ENCODE measurements at places on chromosomes 5 and 9. TPM values are rescaled to one million over a fixed set of nuclear protein-coding genes. Genes with fewer than 3 reads are reported as not detected.
A peak's percentile ranks its signal among the peaks of the same experiment; 100 is the strongest.

TYRP1 gene
- total RNA-seq: not detected

SLC45A2 gene
- not detected for total RNA-seq

SLC34A1 gene
- 0.13 TPM for total RNA-seq

OR1Q1 gene
- total RNA-seq: not detected

CEL gene
- 0.28 TPM for total RNA-seq

SLC12A2 gene
- total RNA-seq: 12.4 TPM

PIP5KL1 gene
- 2.1 TPM for total RNA-seq

ACTBL2 gene
- not detected for total RNA-seq

TNFSF15 gene
- 0.07 TPM for total RNA-seq

LRRC70 gene
- 0.43 TPM for total RNA-seq

PHF24 gene
- not detected for total RNA-seq

SLC36A2 gene
- total RNA-seq: not detected

DNA sequence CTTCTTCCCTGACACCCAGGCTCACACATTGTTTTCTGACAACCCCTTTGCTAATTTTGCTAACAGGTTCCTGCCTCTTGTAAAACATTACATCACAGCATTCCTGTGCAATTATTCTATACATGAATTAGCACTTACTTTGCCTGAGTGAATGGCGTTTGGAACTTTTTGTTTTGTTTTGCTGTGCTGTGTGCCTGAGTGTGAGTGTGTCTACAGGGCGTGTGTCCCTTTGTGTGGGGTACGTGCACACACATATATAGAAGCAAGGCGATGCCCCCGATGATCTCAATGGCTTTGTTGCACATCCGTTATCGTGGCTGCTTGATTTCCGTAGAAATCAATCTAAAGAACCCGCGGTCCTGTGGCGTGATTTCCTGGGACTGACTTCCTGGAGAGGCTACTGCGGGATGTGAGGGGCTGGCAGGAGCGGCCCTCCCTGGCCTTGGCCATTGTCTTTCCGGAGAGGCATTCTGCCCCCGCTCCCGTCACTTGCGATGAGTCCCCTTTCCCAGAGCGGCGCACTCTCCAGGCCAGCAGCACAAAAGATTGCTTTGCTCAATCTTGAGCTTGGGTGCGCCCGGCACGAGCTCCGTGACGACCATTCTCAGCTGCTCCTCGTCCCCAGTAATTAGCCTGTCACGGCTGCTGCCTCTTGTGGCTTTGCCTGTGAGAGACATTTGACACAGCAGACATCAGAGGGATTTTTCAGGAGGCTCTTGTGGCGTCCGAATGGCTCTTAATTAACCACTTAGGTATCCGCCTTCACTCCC lies 398.1 kb upstream of the IRX1 start:
- H3K27ac ChIP-seq: no peak overlapping the region
- no peaks in the 10 kb centered on the region for H3K36me3 ChIP-seq
- H3K4me1 ChIP-seq: no peaks in the 10 kb centered on the region
- H3K4me3 ChIP-seq: no peak overlapping the region
- no peak for DNase-seq

GRCh38 chr5:110865400-110866094 lies 126.7 kb downstream of the SLC25A46 start:
- H3K27ac ChIP-seq: no peak overlapping the region
- no peaks in the 10 kb centered on the region for H3K27me3 ChIP-seq
- no peaks in the 10 kb centered on the region for H3K36me3 ChIP-seq
- H3K4me1 ChIP-seq: no peaks in the 10 kb centered on the region
- DNase-seq: no peak
- H3K4me3 ChIP-seq: no peak overlapping the region

DNA sequence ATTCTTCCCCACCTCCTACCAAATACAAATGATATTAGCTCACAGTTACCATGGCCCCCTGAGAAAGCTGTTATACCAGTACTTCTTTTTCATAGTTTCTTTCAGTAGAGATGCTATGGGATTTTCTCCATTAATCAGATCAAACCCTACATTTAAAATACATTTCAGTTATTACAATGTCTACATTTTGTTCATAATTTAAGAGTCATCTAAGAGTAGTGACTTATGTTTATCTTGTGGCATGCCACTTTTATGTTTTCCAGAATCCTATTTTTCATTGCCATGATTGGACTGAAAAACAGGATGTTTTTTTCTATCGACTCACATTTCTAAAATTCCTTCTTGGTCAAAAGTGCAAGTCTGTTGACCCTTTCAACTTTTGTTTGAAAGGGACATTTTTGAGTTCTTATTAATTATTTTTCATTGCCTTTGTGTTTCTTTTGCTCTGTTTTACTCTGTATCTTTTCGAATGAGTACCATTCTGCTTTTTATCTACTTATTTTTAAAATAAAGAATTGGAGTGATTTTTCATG lies 77.4 kb upstream of the ANXA1 start:
- H3K36me3 ChIP-seq: no peaks in the 10 kb centered on the region
- H3K4me1 ChIP-seq: no peaks in the 10 kb centered on the region
- H3K27me3 ChIP-seq: no peaks in the 10 kb centered on the region
- no peak for DNase-seq
- H3K4me3 ChIP-seq: no peak overlapping the region

- H3K36me3 ChIP-seq: peaks cover 3% of the 10 kb centered on the region
- H3K4me3 ChIP-seq: peak overlapping the region; percentile 43
- peaks cover 66% of the 10 kb centered on the region for H3K4me1 ChIP-seq
- peak overlapping the region; percentile 93 for H3K27ac ChIP-seq
These were observed 11.1 kb downstream of the TTC39B start for GRCh38 chr9:15295761-15296405.

- peaks cover 20% of the 10 kb centered on the region for H3K4me1 ChIP-seq
- no peak overlapping the region for H3K27ac ChIP-seq
- no peak overlapping the region for H3K4me3 ChIP-seq
- DNase-seq: no peak
- H3K27me3 ChIP-seq: peaks cover 29% of the 10 kb centered on the region
- H3K36me3 ChIP-seq: no peaks in the 10 kb centered on the region
These were observed 87.0 kb downstream of the WNK2 start for GRCh38 chr9:93270976-93271375.

DNA sequence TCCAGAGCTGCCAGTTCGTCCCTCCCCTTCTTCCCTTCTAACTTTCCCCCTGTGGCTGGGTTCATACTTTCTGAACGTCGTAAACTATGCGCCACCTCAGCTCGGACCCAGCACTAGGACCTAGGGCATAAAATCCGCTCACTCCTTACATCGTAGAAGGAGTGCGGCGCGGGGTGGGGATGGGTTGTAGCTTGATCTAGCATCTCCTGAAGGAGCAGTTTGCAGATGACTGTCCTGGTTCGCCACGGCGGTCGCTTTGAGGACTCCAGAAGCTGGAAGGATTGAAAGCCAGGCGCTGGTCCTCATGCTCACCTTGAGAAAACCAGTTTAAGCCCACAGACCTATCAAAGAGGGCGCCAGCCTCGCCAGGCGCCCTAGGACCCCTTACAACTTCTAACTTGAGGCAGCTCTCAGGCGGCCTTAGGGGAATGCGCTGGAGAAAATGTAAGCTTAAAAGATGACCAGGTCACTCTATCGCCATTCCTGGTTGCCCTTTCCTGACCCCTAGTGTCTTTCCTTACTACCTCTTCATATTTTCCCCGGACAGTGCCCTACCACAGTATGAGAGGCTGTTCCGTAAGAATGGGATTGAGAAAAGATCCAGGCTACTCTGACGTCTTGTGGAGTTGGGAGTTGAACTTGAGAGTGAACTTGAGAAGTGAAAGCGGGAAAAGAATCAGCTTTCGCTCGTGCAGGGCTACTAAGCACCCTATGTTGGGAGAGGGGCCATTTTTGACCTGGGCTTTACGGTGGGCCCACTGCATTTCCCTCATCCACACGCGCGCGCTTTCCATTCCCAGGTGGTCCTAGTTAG lies 2.8 kb downstream of the RORB start:
- no peaks in the 10 kb centered on the region for H3K36me3 ChIP-seq
- peak overlapping the region; percentile 71 for H3K4me3 ChIP-seq
- H3K27me3 ChIP-seq: peaks cover 41% of the 10 kb centered on the region
- no peak overlapping the region for H3K27ac ChIP-seq
- peaks cover 9% of the 10 kb centered on the region for H3K4me1 ChIP-seq

- DNase-seq: no peak
- peaks cover 8% of the 10 kb centered on the region for H3K27me3 ChIP-seq
- H3K27ac ChIP-seq: no peak overlapping the region
- H3K36me3 ChIP-seq: no peaks in the 10 kb centered on the region
- no peaks in the 10 kb centered on the region for H3K4me1 ChIP-seq
- no peak overlapping the region for H3K4me3 ChIP-seq
These were observed 9.4 kb upstream of the MAMDC2 start for GRCh38 chr9:70034271-70034711.

GRCh38 chr9:93378276-93378675 lies 73.2 kb upstream of the FAM120A start:
- H3K27me3 ChIP-seq: no peaks in the 10 kb centered on the region
- no peaks in the 10 kb centered on the region for H3K36me3 ChIP-seq
- H3K4me1 ChIP-seq: no peaks in the 10 kb centered on the region

GRCh38 chr5:179795049-179795862 lies 1.5 kb downstream of the LTC4S start:
- H3K4me3 ChIP-seq: peak overlapping the region; percentile 40
- peaks cover 18% of the 10 kb centered on the region for H3K4me1 ChIP-seq
- H3K27me3 ChIP-seq: no peaks in the 10 kb centered on the region
- no peak overlapping the region for H3K27ac ChIP-seq

DNA sequence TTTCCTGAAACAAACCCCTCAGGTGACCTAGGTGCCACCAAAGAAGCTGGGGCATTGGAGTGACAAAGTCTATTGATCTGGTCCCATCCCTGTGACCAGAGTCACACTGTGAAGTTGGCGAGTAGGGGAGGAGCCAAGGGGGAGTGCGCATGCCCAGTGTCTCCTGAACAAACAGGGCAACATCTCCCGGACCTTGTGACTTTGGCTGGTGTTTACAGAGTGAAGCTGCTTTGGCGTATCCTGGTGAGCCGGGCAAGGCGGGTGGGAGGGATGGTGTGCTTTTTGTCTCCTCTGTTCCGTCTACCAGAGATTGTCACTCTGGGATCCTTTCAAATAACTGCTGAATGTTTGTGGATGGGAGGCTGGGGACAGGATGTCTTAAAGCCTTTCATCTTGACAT lies 204.5 kb downstream of the HSPA4 start:
- H3K4me3 ChIP-seq: no peak overlapping the region
- H3K27me3 ChIP-seq: no peaks in the 10 kb centered on the region
- H3K4me1 ChIP-seq: peaks cover 18% of the 10 kb centered on the region
- no peaks in the 10 kb centered on the region for H3K36me3 ChIP-seq

DNA sequence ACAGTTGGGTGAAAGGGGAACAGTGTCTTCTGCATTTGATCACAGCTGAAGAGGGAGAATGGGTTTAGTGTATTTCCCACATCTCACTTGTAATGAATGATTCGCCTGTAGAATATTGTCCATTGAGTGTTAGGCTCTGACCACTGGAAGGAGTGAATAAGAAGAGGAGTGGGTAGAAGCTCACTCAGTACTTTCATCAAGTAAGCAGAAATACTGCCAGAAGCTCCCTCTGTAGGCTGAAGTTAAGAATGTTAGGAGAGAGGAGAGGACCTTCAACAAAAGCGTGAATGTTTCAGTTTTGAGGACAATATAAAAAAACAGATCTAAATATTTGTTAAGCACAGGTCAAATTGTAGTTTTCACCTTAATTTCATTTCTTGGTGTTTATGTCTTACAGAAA lies 27.5 kb downstream of the FSD1L start:
- no peaks in the 10 kb centered on the region for H3K4me1 ChIP-seq
- DNase-seq: no peak
- H3K27me3 ChIP-seq: no peaks in the 10 kb centered on the region
- H3K27ac ChIP-seq: no peak overlapping the region
- H3K36me3 ChIP-seq: no peaks in the 10 kb centered on the region

GRCh38 chr9:98132158-98132557 lies 13.1 kb upstream of the TRIM14 start:
- no peak overlapping the region for H3K4me3 ChIP-seq
- no peaks in the 10 kb centered on the region for H3K4me1 ChIP-seq
- H3K27ac ChIP-seq: no peak overlapping the region
- no peak for DNase-seq
- H3K27me3 ChIP-seq: no peaks in the 10 kb centered on the region

GRCh38 chr9:37218800-37219425 lies 98.5 kb downstream of the ZCCHC7 start:
- no peak for DNase-seq
- no peaks in the 10 kb centered on the region for H3K27me3 ChIP-seq

- no peaks in the 10 kb centered on the region for H3K27me3 ChIP-seq
- H3K36me3 ChIP-seq: no peaks in the 10 kb centered on the region
- no peak overlapping the region for H3K4me3 ChIP-seq
These were observed 24.1 kb upstream of the TCOF1 start for GRCh38 chr5:150333400-150333799.

GRCh38 chr5:104412649-104413240 lies 850.2 kb upstream of the NUDT12 start:
- no peak overlapping the region for H3K4me3 ChIP-seq
- H3K27ac ChIP-seq: no peak overlapping the region
- H3K27me3 ChIP-seq: no peaks in the 10 kb centered on the region
- H3K36me3 ChIP-seq: no peaks in the 10 kb centered on the region
- H3K4me1 ChIP-seq: no peaks in the 10 kb centered on the region

GRCh38 chr5:96629774-96630173 lies 32.4 kb upstream of the CAST start:
- no peak for DNase-seq
- H3K27me3 ChIP-seq: no peaks in the 10 kb centered on the region
- H3K4me1 ChIP-seq: no peaks in the 10 kb centered on the region

DNA sequence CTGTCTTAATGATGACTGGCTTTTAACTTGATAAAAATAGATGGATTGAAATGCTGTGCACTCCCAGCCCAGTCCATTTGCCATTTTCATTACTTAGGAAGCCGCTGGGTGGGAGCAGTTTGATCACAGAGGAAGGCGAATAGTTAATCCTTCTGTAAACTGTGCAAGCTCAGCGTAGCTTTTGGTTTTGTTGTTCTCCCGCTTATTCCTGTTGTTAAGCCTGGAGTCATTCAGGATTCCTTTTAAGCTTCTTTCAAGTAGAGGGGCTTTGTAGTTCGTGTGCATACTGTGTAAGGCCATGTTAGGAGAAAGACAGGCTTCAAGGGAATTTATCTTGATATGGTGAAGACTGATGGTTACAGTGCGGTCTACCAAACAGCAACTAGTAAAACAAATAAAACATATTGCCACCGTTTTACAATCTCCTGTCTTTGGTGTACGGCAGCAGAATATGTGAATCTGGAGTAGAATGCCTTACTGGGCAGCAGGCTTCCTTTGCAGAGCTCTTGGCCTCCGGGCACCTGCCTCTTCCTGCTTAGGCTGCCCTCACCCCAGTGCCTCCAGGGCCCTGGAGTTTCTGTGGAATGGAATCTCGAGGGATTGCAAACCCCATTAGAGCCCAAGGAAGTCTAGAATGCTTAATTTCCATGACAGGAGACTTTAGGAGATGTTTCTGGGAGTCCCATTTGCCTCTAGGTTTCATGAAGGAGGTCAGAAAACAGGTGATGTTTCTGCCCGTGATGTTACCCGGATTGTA lies 141.4 kb downstream of the TRIO start:
- no peak overlapping the region for H3K4me3 ChIP-seq
- no peaks in the 10 kb centered on the region for H3K4me1 ChIP-seq
- DNase-seq: no peak
- H3K36me3 ChIP-seq: no peaks in the 10 kb centered on the region

DNA sequence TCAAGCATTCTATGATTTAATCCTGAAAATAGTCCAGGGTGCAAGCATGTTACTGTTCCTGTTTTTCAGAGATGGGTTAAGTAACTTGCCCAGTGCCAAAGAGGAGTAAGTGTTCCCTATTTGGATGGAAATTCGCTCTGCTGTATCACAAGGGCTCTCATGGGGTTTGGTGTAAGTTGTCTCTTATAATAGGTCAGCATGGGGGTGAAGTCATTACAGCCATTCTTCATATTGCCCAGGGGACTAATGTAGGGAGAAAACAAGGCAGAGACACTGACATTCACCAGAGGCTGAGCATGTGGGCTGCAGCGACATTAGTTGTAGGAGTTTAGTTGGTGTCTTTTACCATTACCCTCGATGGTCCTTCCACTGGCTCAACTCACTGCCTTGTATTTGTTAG lies 142.1 kb upstream of the GLRA1 start:
- DNase-seq: no peak
- no peaks in the 10 kb centered on the region for H3K36me3 ChIP-seq
- no peak overlapping the region for H3K4me3 ChIP-seq
- H3K27ac ChIP-seq: no peak overlapping the region
- H3K4me1 ChIP-seq: no peaks in the 10 kb centered on the region
- no peaks in the 10 kb centered on the region for H3K27me3 ChIP-seq

All from T-cell (primary cell).